RWPE1 (cell line): ENCODE measurements at places on chromosomes 2 and 18.

DNA sequence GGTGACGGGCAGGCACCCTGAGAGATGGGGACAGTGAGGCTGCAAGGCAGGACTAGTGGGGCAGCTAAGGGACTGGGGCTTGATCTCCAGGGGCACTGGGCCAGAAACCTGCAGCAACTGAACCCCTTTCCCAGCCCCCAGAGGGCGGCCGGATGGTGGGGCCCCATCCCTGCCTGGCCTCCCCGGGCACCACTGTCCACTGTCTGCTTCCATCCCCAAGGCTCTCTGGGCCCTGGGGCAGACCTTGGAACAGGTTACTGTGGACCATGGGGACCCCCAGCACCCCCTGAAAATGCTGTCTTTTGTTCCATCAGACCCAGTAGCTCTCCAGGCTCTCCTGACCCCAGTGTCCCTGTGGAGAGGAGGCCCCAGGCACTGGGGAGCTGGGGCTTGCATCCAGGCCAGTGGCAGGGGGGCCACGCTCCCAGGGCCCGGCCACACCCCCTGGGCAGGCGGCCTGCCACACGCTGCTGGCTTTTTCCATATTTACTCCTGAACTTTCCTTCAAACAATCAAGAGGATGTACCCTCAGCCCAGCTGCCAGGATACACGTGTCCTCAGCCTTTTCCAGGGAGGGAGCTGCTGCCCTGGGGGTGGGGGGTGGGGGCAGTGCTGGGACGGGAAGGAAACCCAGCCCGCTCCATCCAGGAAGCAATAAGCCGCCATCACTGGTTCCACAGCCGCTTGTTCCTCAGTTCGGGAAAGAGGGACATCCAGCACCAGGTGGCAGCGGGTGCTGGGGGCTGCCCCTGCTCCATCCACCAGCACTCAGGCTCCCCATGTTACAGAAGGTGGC lies 102.3 kb upstream of the ODC1 start:
- no peak for DNase-seq

GRCh38 chr18:3495691-3496430 lies 45.9 kb downstream of the TGIF1 start:
- no peak for DNase-seq

- no peak for DNase-seq
Measured at GRCh38 chr2:175135177-175135576, 32.8 kb downstream of the ATF2 start.

GRCh38 chr18:51082571-51083267 lies 52.7 kb downstream of the SMAD4 start:
- DNase-seq, result no peak

- no peak for DNase-seq
Measured at GRCh38 chr2:225173909-225174308, 131.6 kb upstream of the DOCK10 start.

DNA sequence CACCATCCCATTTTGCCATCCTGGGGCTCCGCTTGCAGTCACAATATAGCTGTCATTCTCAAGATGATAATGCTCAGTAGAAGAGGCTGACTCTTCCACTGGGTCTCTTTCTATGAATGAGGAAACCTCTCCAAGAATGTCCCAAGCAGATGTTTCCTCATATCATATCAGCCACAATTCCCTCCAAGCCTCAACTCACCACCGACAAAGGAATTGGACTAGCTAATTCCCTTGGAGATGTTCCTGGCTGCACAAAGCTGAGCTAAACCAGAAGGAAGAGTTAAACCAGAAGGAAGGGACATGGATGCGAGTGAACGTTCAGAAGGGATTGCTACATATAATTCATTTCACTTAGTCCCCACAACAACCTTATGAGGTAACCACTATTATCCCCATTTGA lies 65.0 kb upstream of the NPAS2 start:
- DNase-seq, result no peak

- DNase-seq, result no peak
Measured at GRCh38 chr2:174568425-174568824, 29.2 kb downstream of the WIPF1 start.

- DNase-seq, result no peak
Measured at GRCh38 chr2:239365071-239365781, 35.6 kb downstream of the HDAC4 start.

GRCh38 chr2:121094101-121094500 lies 190.9 kb downstream of the TFCP2L1 start:
- DNase-seq, result no peak

GRCh38 chr2:163133602-163134001 lies 295.0 kb upstream of the KCNH7 start:
- no peak for DNase-seq

DNA sequence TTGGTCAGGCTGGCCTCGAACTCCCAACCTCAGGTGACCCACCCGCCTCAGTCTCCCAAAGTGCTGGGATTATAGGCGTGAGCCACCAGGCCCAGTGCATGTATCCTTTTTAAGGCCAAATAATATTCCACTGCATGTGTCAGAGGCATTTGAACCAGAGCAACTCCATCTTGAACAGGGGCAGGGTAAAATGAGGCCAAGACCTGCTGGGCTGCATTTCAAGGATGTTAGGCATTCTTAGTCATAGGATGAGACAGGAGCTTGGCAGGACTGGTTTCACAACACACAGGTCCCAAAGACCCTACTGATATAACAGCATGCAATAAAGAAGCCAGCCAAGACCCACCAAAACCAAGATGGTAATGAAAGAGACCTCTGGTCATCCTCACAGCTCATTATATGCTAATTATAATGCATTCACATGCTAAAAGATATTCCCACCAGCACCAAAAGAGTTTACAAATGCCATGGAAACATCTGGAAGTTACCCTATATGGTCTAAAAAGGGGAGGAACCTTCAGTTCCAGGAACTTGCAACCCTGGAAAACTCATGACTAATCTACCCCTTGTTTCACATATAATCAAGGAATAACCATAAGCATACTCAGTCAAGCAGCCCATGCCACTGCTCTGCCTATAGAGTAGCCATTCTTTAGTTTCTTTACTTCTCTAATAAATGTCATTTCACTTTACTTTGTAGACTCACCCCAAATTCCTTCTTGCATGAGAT lies 204.6 kb downstream of the RAB3GAP1 start:
- DNase-seq, result no peak

GRCh38 chr2:229335877-229336346 lies 64.8 kb upstream of the PID1 start:
- no peak for DNase-seq

DNA sequence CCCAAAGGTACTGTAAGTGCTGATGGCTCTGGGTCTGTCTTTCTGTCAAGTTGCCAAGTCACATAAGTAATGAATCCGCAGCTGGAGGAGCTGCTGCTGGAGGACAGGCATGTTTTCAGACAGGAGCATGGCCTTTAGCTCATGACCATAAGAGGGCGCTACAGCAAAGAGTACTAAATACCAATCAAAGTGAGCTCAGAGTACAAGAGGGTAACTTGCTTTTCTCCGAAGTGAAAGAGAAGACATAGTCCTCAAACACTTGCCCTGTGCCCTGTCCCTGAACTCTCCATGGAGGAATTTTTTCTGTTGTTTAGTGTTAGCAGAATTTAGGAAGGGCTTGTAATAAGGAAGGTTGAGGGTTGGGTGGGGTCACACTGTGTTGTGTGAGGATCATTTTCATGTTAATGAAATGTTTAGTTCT lies 58.0 kb upstream of the EML6 start:
- DNase-seq, result no peak

GRCh38 chr18:58532298-58532697 lies 96.6 kb downstream of the ALPK2 start:
- peak; percentile 10 for DNase-seq

- no peak for DNase-seq
Measured at GRCh38 chr18:75638776-75639471, 211.4 kb upstream of the SMIM21 start.

- no peak for DNase-seq
Measured at GRCh38 chr18:37471637-37472036, 94.0 kb downstream of the CELF4 start.

- no peak for DNase-seq
Measured at GRCh38 chr18:1232867-1233266, 328.2 kb downstream of the ADCYAP1 start.

DNA sequence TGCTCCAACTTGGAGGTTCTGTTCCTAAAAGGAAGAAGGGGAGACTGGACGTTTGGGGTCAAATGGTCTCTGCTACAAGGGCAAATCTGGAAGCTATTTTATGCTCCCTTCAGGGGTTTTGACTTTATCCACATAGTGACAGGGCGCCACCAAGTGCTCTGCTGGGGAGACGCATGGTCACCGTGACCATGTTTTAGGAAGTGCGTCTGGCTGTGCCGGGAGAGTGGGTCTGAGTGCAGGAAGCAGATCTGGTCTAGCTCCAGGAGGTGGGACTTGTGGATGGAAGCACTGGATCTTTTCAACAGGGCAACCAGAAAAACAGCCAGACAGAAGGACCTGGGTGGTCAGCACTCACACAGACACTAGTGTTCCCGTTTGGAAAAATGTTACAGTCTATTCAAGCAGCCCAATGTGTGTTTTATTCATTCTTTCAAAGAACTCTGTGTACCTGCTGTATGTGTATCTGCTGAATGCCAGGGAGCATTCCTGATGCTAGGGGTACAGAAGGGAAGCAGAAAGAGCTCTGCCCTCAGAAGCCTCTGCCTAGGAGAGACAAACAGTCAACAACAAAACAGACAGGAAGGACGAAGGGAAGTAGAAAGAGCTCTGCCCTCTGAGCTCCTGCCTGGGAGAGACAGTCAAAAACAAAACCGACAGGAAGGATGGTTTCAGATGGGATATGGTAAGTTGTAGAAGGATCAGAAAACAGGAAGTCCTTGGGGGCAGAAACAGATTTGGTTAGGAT lies 14.3 kb downstream of the IMPA2 start:
- peak; percentile 67 for DNase-seq

- no peak for DNase-seq
Measured at GRCh38 chr2:206799083-206799482, 33.7 kb downstream of the FASTKD2 start.

GRCh38 chr2:50042771-50043170 lies 888.5 kb upstream of the FSHR start:
- DNase-seq, result no peak

DNA sequence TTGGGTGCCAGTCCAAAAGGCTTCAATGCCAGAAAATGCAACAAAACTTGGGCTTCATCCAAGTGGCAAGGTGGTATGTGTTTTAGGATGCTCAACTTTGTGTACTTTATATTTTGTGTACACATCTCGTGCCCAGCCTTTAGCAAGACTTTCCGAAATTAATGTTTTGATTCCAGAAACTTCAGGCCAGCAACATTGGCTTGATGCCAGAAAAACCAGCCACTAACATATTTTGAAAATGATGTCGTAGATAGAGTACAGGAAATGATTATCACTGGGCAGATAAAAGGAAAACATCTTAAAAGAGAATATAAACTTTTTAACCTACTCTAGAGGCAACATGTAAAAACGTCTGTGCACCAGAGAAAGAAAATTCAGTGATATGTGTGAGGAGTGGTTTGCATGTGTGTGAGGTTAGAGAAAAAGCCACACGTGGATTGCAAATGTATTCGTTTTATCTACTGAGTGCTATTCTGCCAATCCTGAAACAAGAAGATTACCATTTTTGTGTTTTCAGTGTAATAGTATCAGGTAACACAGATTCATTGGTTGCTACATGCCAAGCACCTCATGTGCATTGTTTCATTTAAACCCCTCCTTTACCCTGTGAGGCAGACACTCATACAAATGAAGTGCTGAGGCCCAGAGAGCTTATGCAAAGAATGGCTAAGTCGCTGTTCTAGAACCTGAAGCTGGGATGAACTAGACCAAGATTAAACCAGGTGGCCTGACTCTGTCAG lies 264.8 kb downstream of the C1D start:
- DNase-seq, result peak; percentile 3

- no peak for DNase-seq
Measured at GRCh38 chr2:174292908-174293307, 41.8 kb upstream of the SP9 start.

DNA sequence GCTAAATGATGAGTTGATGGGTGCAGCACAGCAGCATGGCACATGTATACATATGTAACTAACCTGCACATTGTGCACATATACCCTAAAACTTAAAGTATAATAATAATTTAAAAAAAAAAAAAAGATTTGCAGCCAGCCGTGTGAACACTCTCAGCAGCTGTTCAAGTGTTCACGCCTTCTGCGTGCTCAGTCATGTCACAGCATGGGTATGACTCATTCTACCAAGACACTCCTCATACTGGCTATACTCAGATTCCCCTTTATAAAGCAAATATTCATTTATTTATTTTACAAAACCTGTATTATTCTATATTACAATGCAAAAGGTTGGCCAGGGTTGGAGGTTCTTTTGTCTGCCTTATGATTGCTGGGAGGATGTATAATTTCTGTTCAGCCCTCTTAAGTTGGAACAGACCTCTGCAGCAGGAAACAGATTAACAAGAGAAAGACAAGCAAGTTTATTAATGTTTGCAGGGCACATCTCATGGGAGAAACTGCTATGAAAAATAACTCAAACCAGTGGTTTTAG lies 1230.6 kb upstream of the CHAC2 start:
- DNase-seq, result peak; percentile 45

- DNase-seq, result no peak
Measured at GRCh38 chr2:127225186-127225960, 5.3 kb upstream of the CYP27C1 start.

- no peak for DNase-seq
Measured at GRCh38 chr18:22459491-22459890, 41.8 kb upstream of the CTAGE1 start.

GRCh38 chr2:176081837-176082524 lies 1.8 kb downstream of the EVX2 start:
- no peak for DNase-seq

GRCh38 chr2:231714639-231715498 lies 6.5 kb downstream of the PTMA start:
- DNase-seq, result peak; percentile 66

DNA sequence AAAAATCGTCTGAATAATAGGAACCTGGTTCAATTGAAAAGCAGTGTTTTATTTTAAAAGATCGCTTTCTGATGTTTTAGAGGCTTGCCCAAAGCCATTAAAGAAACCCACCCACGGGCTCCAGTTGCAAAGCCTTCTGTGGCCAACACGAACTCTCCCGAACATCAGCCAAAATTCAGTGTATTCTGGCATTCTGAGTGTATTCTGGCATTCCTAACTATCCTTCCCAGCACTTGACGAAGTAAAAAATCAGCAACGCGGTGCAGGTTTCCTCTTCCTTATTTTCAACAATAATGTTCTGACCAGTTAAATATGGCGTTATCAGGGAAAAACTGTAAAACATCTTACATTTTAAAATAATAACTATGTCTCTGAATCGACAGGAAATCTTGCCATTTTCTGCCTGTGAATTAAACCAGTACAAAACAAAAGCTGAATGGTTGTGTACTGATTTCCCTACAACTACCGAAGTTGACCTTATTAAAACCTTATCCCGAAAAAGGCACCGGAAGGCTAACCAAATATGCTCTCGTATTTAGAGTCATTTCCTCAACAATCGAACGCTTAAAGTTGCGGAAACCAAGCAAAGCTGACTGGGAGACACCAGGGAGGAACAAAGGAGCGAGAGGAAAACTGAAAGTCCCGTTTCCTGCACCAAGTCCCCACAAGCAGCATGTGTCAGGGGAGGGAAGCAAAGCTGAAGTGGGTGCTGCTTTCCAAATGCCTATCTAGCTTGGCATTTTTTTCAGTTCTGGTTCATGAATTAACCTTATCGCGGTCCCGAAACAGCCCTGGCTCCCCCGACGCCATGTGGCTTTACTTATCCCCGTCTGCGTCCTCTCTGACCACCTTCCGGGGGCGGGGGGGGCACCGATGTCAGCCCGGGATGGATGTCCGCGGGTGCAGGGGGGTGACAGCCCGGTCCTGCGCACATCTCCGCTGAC lies 44.3 kb downstream of the ZNF516 start:
- no peak for DNase-seq
